ENCODE measurements at places on chromosomes 16 and 17. TPM values are rescaled to one million over a fixed set of nuclear protein-coding genes. Genes with fewer than 3 reads are reported as not detected.
A peak's percentile ranks its signal among the peaks of the same experiment; 100 is the strongest.

DNA sequence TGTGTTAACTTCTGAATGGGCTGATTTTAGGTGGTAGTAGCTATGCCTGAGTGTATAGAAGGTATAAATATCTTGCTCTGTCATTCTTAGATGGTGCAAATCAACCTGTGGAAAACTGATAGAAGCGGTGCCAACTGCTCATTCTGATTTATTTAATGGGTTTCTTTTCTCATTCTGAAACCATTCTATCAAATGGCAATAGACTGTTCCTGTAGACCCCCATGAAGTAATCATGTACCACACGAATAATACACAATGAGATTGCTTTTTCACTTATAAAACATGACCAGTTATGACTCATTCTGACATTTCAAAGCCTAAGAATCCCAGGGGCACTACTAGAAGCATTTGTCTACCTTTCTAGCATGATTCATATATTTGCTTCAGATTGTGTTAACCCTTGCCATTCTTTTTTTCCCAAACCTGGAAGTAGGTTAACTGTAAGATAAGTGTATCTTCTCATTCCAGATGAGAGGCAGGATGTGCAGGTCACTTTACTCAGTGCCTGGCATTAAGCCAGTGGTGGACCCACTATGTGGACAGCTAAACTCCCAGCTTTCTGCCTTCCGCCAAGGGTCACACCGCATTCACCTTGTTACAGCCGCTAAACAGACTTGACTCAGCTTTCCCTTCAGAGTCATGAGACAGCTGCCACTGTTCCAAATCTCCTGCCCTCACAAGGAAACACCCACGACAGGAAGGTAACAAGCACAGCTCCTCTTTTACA lies 16.4 kb upstream of the SLC16A11 start:
- peak; percentile 97 for DNase-seq

SPHK1 gene
- 32.8 TPM for total RNA-seq

MYL4 gene
- 0.69 TPM for total RNA-seq

GRCh38 chr17:72766761-72767356 lies 325.6 kb downstream of the SLC39A11 start:
- DNase-seq: no peak

GRCh38 chr16:71303938-71304337 lies 14.7 kb upstream of the CMTR2 start:
- peak; percentile 5 for DNase-seq

DNA sequence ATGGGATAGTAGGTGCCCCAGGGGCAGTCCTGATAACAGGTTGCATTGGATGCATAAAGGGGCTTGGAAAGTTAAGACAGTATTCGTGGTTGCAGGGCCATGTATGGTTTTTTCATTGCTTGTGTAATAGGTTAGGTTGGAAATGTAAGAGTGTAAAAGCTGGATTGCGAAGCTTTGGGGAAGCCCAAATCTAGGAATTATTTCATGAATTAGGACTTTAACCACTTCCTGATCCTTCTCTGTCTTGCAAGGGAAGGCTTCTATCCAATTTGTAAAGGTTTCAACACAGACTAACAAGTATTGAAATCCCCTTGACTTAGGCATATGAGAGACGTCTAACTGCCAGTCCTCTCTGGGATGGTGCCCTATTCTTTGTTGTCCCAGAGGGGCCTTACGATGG lies 7.8 kb upstream of the CCL17 start:
- DNase-seq: no peak

- peak; percentile 89 for DNase-seq
Measured at GRCh38 chr17:4195306-4195705, 52.3 kb downstream of the CYB5D2 start.

DNA sequence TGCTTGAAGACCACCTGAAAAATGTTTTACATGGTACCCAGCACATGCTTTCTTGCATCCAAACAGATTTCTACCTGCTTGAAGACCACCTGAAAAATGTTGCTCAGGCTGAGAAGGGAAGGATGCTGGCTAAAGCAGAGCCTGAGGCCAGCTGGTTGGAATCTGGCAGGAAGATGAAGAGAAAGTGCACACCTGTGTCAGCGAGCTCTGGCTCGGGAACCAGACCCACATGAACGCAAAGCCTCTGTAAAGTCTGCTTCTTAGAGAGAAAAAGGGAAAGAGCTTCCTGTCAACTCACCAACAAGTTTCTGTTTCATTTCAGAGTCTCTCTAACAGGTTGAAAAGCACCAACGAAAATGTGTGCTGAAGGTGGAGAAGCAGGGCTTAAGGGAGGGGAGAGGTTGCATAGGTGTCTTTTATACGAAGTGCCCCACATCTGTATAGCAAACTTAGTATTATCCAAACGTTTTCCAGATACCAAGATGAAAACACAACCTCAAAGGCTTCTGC lies 226.0 kb downstream of the TOX3 start:
- DNase-seq: no peak

- DNase-seq: no peak
Measured at GRCh38 chr16:24652209-24652712, 77.2 kb upstream of the TNRC6A start.

DNA sequence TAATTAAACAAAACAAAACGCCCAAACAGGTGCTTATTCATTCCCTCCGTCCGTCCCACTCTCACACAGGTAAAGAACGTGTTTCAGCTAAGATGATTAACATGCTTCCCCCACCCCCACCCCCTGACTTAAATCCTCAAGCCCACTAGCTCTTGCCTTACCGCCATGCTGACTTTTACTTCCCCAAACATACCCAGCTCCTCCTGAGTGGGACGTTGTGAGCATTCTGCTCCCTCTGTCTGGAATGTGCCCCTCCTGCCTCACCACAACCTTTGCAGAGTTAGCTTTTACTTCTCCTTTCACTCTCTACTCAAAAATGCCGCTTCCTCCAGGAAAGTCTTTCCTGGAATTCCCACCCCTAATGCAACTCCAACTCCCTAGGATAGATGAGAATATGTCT lies 774.0 kb upstream of the RBFOX1 start:
- DNase-seq: no peak

BTBD17 gene
- not detected for total RNA-seq

- DNase-seq: peak; percentile 49
Measured at GRCh38 chr17:39231591-39232551, 6.1 kb upstream of the STAC2 start.

- DNase-seq: peak; percentile 63
Measured at GRCh38 chr16:89431158-89431584, 59.2 kb downstream of the ANKRD11 start.

VMO1 gene
- total RNA-seq: 0.17 TPM

KRT32 gene
- total RNA-seq: not detected

DNA sequence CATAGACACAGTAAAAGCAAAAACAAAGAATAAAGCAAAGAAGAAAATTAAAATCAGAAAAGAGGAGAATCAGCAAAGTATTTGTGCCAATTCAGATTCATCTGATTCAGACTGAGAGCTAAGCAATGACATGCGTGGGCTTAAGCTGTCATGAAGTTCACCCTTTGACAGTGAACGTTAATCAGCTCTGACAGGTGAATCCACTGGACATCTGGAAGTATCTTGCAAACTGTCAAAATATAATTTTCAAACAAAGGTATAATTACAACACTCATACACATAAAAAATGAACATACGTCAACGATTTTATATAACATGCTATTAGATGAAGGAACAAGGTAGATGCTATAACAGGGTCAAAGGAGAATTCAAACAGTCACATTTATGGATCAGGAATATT lies 596.3 kb upstream of the SALL1 start:
- no peak for DNase-seq
